HS-5 (cell line): ENCODE measurements at places on chromosomes 2 and 18.

GRCh38 chr18:11751341-11752115 is 62.5 kb downstream of the GNAL start:
- DNase-seq = no peak

DNA sequence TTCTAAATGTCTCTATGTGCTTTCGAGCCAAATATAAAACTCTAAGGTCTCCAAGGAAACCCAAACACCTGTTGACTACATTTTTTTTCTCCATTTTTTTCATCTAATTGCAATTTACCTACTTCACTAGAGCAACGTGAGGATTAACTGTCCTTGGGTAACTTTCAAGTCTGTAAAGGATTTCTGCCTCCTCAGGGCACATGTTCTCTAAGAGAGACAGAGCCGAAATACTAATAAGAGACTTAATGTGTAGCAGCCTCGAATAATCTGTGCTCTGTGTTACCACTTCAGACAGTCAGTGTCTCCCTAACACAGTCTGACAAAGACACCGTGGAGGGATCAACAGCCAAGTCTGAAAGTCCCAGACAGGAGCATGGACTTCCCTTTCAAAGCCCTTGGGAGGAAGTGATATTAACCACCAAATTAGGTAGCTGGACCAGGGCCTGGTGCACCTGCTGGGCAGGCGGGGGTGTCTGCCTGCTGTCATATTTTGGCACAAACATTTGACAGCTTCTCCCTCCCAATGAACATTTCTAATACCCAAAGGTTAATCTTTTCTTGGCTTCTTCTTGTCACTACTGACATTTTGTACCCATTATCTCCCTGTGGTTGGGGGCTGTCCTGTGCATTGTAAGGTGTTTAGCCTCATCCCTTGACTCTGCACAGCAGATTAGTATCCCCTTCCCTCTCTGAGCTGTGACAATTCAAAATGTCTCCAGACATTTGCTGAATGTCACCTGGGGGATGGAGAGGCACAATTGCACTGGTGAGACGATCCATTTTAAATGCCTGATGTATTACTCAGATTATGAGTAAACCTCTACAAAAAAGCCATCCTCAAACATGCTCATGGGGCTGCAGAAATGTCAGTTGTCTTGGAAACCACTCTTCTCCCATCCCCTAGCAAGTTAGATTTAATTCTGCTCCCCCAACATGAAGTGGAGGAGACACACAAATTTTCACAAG is 45.7 kb upstream of the LYPD1 start:
- DNase-seq = peak; percentile 11

GRCh38 chr2:74155830-74156229 is 8.1 kb upstream of the BOLA3 start:
- no peak for DNase-seq

- no peak for DNase-seq
Observed at GRCh38 chr18:53883771-53884170, 340.7 kb downstream of the MBD2 start.

DNA sequence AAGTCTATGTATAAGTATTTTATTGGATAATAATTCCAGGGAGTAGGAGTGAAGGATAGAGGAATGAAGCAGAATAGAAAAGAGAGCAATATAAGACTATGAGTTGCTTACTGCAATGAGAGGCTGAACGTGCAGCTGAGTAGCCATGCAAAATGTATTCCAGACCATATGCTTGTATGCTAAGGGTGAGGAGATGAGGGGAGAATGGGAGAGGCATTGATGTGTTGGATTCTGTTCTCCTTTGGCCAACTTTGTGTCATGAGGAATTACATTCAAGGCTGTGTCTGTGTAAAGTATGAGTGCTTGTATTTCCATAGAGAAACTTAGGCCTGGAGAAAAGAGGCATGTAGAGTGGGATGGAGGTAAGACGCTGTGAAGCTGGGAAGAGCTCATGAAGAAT is 301.8 kb downstream of the ARL6IP6 start:
- DNase-seq = no peak

- DNase-seq = no peak
Observed at GRCh38 chr2:240559286-240559685, 871 bp upstream of the DUSP28 start.

DNA sequence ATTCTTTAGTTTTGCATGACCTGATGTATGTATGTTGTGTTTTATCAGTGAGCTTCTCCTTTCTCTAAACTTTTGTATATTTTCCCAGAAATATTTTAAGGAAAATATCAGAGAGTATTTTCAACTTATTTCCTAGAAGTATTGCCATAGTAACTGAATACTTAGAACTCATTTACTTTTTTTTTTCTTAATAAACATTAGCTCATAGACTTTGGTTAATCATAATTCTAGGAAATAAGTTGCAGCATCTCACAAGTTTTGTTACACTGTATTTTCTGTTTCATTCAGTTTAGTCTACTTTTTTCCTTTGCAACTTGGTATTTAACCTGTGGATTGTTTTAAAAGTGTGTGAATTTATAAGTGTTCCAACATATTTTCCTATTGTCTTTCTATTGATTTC is 27.5 kb downstream of the SMCHD1 start:
- DNase-seq = no peak

GRCh38 chr2:150091846-150092245 is 395.6 kb downstream of the RND3 start:
- no peak for DNase-seq

DNA sequence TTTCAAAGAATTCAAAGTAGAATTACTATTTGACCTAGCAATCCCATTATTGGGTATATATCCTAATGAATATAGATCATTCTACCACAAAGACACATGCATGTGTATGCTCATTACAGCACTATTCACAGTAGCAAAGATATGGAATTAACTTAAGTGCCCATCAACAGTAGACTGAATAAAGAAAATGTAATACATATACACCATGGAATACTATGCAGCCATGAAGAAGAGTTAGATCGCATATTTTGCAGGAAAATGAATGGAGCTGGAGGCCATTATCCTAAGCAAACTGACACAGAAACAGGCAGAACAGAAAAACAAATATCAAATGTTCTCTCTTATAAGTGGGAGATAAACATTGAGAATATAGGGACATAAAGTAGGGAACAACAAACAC is 519.2 kb upstream of the REG3G start:
- DNase-seq = no peak

DNA sequence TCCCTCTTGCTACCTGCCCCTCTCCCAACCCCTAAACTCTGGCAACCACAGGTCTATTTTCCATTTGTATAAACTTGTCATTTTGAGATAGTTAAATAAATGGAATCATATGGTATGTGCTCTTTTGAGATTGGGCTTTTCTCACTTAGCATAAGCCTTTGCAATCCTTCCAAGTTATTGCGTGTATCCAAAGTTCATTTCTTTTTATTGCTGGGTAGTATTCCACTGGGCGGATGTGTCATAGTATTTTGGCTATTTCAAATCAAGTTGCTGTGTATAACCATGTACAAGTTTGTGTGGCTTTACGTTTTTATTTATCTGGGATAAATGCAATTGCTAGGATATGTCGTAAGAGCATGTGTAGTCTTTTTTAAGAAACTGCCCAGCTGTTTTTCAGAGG is 55.5 kb upstream of the CUL3 start:
- DNase-seq = no peak

GRCh38 chr2:225512876-225513540 is 113.5 kb downstream of the NYAP2 start:
- peak; percentile 42 for DNase-seq

DNA sequence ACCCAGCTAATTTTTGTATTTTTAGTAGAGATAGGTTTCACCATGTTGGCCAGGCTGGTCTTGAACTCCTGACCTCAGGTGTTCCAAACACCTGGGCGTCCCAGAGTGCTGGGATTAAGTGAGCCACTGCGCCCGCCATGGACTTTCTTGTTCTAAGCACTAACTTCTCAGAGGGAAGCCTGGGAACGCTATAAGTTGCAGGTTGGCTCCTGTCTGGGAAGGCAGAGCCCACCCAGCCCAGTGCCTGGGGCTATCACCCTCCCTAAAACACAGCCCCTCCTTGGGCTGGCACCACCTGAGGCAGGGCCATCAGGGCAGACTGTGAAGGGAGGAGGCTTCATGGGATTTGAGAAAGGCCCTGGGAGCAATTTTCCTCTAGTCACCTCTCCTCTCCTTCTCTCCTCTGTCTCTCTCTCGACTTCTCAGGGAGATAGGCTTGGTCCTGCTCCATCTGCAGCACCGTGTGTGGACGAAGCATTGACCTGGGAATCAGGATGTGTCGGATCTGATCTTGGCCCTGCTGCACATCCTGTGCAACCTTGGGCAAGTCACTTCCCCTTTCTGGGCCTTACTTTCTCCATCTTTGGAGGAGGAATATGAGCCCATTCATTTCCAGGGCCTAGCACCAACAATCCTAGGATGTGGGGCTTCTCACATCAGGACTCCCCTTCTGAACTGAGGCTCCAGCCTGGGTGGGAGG is 10.9 kb downstream of the PSD4 start:
- no peak for DNase-seq

- DNase-seq = no peak
Observed at GRCh38 chr2:182618672-182619079, 97.4 kb upstream of the DNAJC10 start.

- DNase-seq = no peak
Observed at GRCh38 chr18:57754577-57755338, 48.4 kb downstream of the ATP8B1 start.

DNA sequence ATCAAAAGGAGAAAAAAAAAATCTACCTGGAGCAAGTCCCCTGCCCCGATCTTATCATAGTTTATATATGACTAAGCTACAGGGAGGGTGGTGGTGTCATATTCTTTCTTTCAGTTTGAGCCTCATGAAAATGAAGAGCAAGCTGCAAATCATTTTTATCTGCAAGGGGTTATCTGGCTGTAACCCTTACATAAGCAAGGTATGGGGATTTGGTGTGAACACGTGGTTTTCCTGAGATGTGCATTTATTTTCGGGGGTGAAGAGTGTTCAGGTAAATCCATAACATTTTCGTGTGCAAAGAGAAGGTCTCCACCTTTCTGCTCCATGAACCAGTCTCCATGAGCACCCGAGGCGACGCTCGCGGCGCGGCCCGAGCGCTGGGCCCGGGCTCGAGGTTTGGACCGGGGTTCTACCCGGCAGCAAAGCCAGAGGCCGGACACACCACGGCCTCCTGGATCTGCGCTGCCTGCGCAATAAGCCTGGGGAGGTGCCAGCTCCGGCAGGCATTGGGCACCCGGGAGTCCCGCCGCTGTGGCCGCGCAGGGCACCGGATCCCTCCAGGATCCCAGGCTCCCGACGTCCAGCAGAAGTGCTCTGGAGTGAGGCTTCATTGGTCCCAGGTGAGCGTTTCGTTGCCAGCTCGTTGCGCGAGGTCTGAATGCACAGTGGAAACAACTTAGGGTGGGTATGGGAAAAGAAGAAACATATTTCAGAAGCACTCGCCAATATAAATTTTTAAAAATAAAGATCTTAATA is 36.1 kb upstream of the GPD2 start:
- no peak for DNase-seq

GRCh38 chr2:174350018-174350417 is 15.3 kb downstream of the SP9 start:
- no peak for DNase-seq

DNA sequence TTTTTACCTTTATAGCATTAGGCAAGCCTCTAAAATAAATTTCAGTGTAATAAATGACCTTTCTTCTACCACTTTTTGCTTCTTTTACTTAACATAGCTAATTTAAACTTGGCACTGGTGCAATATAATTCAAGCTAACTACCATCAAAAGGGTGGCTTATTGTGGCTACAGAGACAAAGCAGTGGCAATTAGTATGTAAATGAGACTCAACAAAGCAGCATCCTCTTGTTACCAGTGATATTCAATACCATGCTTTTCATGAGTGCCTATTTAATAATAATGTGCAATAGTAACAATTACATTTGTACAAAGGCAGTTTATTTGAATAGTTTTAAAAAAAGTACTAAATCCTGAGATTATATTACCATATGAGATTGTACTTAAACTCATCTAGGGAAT is 93.4 kb downstream of the SOS1 start:
- no peak for DNase-seq

GRCh38 chr2:6671913-6672312 is 193.8 kb downstream of the CMPK2 start:
- no peak for DNase-seq

- no peak for DNase-seq
Observed at GRCh38 chr2:71897836-71898235, 249.8 kb downstream of the CYP26B1 start.

- DNase-seq = no peak
Observed at GRCh38 chr2:19860022-19860421, 41.8 kb downstream of the TTC32 start.

GRCh38 chr2:66470199-66470598 is 35.3 kb downstream of the MEIS1 start:
- no peak for DNase-seq

DNA sequence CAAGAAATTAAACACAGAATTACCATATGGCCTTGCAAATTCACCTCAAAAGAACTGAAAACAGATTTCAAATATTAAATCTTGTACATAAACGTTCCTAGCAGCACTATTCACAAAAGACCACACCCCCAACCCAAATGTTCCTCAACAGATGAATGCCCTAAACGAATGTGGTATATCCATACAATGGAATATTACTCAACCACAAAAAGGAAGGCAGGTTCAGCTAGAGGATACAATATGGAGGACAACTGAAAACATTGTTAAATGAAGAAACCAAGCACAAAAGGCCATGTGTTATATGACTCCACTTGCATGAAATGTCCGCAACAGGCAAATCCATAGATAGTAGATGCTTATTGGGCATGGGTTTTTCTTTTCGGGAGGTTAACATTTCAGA is 61.7 kb downstream of the PPP4R1 start:
- no peak for DNase-seq

GRCh38 chr2:225670111-225670974 is 270.8 kb downstream of the NYAP2 start:
- peak; percentile 43 for DNase-seq

- DNase-seq = no peak
Observed at GRCh38 chr2:182166841-182167240, 181.2 kb downstream of the PPP1R1C start.

- DNase-seq = no peak
Observed at GRCh38 chr18:22971038-22971437, 37.9 kb downstream of the RBBP8 start.

DNA sequence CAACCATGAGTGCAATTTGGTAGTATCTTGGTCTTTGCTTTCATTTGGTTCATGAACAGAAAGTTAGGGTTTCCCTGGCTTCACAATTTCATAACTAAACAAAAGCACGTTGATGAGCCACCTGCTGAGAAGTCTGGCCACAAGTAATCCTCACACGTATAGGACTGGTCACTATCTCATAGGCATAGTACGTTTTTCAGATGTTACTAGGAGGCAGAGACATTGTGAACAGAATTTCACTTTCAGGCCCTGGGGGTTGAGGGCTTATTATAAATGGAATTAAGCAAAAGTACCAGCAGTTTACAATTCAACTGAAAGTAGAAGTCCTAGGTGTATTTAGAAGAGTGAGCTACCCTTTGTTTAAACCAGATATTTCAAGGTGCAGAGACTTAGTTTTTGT is 277.1 kb downstream of the ALPK2 start:
- DNase-seq = no peak

DNA sequence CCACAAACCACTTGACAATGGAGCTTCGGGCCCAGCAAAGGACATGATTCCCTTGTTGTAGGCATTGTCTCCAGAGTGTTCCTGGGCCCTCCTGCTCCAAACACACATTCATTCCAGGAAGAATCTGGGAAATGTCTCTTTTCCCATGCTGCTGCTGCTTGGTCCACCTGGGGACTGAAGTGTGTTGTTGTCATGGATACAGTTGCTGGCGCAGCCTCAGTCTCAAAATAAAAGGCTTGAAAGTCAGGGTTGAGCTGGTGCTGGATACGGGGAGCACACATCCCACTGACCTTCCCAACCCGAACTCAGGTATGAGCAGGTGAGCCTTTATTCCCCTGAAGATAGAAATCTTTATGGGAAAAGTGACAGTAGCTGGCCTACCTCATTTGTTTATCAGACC is 30.6 kb upstream of the SPP2 start:
- DNase-seq = no peak
